Naive B cell (primary cell): ENCODE measurements at places on chromosomes 3 and 15.

- no peak for DNase-seq
Observed at GRCh38 chr15:37898362-37898761, 36.1 kb upstream of the TMCO5A start.

DNA sequence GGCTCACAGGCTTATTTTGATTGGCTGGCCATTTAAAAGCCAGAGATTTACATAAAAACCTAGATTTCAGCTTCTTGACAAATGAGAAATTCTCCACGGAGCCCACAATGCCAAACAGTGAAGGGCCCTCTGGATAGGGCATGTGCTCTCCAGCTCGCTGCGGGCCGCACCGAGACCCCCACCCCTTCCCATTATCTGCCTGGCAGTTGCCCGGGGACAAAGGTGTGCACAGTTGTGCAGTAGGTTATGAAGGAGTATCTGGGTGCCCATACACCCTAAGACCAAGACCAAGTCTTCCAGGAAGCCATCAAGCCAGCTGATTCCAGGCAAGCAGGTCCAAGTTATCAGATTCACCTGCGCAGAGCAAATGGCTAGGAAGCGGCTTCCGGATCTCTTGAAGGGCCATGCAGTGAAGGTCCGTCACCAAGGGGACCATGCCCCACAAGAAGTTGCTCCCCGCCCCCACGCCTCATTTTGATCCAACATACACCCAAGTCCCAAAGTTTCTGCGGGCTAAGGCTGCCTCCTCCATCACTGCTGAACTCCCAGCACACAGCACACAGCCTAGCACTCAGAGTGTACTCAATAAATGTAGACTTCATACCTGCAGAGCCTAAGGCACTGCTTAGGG is 1.3 kb downstream of the MRPS25 start:
- no peak for DNase-seq

GRCh38 chr3:12486916-12487315 is 2.6 kb downstream of the TSEN2 start:
- DNase-seq: no peak

DNA sequence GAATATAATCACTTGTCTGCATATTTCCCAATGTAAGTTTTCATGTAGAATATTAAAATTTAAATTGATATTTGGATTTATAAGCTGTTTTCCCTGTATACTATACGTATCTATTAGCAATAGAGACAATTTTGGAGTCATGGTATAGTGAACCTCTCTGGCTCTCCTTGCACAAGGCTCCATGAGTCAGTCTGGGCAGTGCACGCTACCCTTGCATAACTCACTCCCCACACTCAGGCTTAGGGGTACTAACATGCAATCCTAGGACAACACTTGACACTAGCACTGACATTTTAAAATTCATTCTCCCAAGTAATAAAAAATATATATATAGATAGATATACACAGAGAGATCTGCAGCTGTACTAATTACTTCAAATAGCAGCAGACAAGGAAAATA is 39.2 kb downstream of the SLC24A1 start:
- DNase-seq: no peak

GRCh38 chr3:71512544-71512943 is 71.0 kb downstream of the FOXP1 start:
- no peak for DNase-seq

DNA sequence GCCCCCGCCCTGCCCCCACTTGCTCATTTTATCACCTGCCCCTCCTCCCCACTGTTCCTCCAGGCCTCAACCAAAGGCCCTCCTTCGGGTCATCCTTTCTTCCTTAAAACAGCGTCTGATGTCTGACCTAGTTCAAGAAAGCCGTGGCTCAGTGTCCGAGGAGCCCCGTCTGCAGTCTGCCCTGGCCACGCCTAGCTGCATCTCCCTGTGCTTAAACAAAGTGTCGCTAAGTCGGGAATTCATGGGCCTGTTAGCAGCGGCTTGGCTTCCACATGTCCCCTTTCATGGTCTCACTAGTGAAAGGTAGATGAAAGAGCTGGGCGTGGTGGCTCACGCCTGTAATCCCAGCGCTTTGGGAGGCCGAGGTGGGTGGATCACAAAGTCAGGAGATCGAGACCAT is 41.2 kb downstream of the TM2D3 start:
- no peak for DNase-seq

GRCh38 chr3:56781762-56782161 is 20.0 kb downstream of the ARHGEF3 start:
- no peak for DNase-seq

DNA sequence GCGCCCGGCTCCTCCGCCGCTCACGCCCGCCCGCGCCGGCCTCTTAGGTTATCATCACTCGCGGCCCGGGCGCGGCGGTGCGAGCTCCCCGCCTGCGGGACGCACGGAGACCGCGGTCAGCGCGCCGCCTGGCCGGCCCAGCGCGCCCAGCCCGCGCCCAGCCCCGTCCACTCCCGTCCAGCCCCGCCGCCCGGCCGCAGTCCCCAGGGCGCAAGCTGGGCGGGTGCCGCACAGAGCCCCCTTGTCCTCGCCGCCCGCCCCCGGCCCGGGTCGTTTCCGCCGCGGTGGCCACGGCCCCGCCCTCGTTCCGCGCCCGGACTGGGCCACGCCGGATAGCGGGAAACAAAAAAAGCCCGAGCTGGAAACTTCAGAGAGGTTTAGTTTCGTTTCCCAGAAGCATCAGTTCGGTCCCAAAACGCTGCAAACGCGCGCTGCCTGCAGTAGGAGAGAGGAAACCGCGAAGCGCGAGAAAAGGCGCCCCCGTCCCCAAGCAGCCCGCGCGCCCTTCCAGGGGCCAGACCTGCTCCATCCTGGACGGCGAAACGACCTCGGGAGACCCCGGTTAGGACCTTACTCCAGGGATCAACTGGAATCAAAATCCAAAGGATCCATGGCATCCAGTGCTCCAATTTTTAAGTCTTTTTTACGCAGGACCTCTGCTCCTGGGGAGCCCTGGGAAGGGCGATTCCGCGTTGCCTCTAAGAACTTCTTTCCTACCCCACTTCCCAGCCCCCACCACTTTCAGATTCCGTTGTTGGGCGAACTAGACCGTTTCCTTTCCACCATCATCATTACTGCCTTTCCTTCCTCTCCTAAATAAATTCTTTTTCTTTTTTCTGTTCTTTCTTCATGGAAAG is at the start of gene ATP10A:
ATP10A (minus strand) TSS at position 217 of the 857 bp plus-strand sequence. CDS start 231 bp downstream, outside the sequence.
- DNase-seq: no peak

GRCh38 chr15:40305281-40305680 is 2.5 kb downstream of the PLCB2 start:
- DNase-seq: no peak

GRCh38 chr15:89780601-89781000 is 4.5 kb downstream of the MESP2 start:
- DNase-seq: no peak

- no peak for DNase-seq
Observed at GRCh38 chr3:177646749-177647148, 449.5 kb upstream of the TBL1XR1 start.

DNA sequence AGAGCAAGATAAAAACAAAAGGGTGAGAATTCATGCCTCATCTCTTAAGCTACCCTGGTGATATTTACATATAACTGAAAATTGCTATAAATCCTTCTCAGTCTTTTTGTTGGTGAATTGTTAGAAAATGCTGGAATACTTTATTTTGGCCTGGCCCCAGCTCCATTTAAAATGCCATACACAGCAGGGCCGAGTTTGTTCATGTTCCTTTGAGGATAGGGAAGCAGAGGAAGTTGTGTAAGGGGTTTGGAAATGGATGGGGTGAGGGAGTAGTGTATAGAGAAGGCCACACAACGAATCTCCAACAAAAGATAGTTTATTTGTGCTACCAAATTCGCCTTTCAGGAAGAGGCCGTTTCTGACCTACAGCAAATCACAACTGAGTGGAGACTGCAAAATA is 78.6 kb upstream of the ADAMTS9 start:
- DNase-seq: no peak

- no peak for DNase-seq
Observed at GRCh38 chr3:122893282-122893681, 98.4 kb downstream of the SLC49A4 start.

GRCh38 chr3:183122257-183122932 is 23.1 kb upstream of the MCCC1 start:
- DNase-seq: peak; percentile 53

DNA sequence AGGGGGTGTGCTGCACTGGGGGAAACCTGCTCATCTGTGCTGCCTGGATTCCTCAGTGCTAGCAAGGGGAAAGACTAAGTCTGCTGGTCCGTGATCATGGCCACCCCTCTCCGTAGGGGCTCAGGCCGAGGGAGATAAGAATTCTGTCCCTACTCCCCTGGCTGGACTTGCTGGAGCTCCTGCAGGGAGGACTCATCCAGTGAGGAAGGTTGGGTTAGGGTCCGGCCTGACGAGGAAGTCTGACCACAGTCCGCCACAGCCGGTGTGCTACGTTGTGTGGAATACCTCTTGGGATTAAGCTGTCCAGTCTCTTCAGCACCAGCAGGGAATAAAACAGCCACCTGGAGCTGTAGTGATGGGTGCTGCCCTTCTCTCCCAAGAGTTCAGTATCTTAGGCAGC is 1309.1 kb upstream of the CADM2 start:
- DNase-seq: no peak

DNA sequence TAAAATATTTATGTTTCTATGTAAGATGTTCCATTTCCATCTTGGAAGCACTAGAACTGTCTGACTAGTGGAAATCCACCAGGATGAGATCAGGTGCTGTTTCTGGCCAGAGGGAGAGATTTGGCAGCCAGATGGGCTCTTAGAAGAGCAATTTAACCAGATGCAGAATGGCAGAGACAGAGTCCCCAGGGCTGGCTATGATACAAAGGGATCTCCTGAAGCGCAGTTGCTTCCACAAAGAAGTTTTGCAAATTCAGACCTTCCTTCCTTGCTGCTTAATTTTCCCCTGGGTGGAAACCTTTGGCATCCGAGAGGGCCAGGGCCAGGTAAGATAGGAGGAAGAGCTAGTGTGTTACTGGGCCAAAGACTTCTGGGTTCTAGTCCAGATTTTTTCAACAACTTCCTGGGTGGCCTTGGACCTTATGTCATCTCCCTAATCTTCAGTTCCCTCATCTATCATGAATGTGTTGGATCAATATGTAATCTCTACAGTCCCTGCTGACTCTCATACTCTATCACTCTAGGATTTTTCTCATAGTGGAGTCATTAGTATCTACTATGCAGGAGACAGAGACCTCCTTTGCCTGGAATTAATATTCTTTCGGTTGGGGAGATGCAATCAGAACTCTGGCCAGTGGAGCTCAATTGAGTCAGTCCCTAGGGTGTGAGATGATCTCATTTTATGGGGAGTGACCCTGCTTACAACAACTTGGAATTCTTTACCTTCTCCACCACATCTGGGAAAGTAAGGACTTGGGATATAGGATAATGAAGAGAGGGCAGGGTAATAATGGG is 41.1 kb upstream of the NDUFB4 start:
- DNase-seq: no peak
